ENCODE measurements at places on chromosomes 12 and 14.

DNA sequence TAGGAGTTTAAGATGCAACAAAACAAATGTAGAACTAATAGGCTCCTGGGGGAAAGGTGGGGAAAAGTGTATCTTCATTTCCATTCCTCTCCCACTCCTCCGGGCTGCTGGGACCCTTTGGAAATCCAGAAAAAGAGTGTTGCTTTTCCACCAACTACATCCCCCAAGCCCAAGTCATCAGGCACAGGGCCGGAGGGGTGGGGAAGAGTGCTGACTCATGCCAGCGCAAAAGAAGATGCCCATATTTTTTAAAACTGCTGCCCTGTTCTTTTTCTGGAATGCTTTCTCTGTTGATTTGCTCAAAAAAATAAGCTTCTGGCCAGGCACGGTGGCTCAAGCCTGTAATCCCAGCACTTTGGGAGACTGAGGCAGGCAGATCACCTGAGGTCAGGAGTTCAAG, 70.9 kb downstream of the TBK1 start:
- DNase-seq = no peak

DNA sequence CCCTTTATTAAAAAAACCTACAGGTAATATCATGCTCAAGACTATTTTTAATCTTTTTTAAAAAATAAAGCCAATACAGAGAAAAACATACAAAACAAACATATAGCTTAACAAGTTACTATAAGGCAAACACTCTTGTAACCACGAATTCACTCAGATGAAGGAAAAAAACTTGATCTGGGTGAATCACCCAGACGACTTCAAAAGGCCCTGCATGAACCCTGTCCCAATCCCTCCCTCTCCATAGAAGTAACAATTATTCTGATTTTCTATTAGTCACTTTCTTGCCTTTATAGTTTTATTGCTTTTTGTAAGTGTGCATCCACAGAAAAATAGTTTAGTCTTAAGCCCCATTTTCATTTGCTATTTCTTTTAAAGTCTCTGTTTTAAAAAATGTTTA, 72.6 kb downstream of the LRP6 start:
- DNase-seq = no peak

GRCh38 chr14:53401646-53402045, 248.5 kb upstream of the DDHD1 start:
- no peak for DNase-seq

DNA sequence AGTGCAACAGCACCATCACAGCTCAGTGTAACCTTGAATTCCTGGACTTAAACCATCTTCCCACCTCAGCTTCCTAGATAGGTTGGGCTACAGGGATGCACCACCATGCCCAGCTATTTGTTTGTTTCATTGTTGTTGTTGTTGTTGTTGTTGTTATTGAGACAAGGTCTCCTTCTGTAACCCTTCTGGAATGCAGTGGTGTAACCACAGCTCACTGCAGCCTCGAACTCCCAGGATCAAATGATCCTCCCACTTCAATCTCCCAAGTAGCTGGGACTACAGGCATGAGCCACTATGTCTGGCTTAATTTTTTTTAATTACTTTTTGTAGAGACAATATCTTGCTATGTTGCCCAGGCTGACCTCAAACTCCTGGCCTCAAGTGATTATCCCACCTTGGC, 1.2 kb upstream of the NEMP1 start:
- no peak for DNase-seq

DNA sequence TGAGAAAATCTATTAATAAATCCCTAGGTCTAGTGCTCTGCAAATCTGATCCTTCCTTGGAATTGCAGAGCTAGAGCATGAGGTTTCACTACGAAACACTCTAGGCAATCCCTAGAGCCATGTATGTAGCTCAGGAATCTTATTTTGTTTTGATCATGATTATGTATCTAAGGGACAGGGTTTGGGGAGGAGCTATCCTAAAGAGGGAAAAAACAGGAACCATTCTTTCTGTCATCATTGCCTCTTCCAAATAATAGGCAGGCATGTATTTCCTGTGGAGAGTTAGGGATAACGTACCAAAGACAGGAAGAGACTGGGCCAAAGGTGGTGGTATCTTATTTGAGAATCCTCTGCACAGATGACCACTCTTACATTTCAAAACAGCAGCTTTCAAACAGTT, 88.8 kb upstream of the GTF2A1 start:
- DNase-seq = no peak
